Stromal cell of bone marrow (primary cell): ENCODE measurements at places on chromosomes 13 and 19.

DNA sequence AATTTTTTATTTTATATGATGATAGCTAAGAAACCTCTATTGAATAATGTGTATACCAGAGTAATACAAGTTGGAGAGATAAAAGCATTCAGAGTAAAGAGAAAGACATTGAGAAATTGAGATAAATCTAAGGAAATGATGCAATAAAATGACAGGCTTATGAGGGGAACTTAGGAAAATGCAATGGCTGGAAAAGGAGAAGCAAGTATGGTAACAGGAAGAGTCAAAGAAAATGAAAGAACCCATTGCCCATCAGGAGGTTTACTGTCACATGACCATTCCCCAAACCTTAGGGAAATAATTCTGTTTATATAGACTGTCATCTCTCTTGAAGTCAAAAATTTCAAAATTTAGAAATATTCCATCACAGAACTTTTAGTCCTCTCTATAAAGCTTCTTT is 808.0 kb upstream of the PRR20A start:
- no peak for DNase-seq

- DNase-seq, result peak; percentile 76
These were observed 496.7 kb downstream of the COG6 start for GRCh38 chr13:40152145-40152544.

- DNase-seq, result no peak
These were observed 3.9 kb downstream of the PPP5C start for GRCh38 chr19:46350758-46351159.

DNA sequence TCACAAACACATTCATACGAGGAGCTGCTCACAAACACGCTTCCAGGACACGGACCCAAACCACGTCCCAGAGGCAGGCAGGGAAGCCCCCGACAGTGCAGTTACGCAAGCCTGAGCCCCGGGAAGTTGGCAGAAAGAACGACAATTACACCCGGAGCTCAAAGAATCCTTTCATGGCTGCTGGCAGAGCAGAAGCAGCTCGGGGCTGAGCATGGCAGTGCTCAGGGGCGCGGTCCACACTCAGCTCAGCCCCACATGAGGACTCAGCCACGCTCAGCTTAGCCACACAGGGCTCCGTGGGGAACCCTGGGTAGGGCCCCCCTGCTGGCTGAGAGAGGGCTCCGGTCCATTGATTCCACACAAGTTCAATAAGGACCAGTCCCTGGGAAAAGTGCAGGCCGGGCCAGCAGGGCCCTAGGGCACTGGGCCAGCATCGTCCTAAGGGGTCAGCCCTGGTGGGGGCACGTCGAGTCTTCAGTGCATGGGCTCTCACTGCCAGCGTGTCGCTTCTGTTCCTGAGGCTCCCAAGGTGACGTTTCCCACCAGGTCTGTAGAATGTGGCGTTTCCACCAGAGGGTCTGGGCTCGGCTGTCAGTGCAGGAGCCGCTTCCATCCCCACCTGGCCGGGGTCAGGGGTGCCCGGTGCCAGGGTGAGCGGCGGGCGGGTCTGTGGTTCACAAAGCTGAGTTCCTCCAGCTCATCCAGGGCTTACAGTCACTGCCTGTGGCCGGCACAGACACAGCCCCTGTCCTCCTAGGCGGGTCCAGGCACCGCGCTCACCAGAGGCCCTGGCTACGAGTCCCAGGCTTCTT is 23.1 kb downstream of the GAS6 start:
- DNase-seq, result no peak

DNA sequence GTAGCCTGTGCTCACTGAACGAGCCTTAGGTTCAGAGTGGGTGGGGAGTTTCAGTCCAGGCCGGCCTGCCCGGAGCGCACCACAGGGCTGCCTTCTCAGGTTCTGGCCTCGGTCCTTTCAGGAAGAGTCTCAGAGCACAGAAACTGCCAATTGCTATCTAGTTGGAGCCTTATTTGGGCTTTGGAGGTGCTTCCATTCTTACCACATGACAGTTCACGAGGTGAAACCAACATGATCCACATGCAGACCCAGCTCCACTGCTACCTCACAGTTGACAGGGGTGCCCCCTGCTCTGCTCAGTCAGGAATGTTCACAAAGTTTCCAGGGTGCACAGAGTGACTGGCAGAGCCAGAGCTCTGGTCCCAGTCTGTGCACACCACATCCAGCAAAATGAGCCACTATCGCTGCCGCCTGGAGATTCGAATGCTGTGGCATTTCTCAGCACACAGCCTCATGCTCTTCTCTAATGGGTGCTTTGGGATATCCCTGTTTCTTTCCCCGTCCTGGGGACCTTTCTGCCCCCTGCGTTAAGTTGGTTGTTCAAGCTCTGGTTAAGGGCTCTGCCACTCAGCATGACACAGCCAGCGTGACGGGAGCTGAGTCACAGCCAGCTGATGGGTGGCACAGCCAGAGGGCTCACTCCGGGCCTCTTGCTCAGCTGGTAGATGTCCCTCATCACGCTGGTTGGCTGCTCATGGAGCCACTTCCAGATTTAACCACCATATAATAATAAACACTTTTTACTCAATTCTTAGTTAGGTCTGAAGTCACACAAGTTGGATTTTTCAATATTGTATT is 7.5 kb upstream of the SACS start:
- no peak for DNase-seq

GRCh38 chr13:40518481-40518882 is 148.0 kb downstream of the FOXO1 start:
- DNase-seq, result no peak

GRCh38 chr19:35048911-35049411 is 7.4 kb downstream of the HPN start:
- no peak for DNase-seq

DNA sequence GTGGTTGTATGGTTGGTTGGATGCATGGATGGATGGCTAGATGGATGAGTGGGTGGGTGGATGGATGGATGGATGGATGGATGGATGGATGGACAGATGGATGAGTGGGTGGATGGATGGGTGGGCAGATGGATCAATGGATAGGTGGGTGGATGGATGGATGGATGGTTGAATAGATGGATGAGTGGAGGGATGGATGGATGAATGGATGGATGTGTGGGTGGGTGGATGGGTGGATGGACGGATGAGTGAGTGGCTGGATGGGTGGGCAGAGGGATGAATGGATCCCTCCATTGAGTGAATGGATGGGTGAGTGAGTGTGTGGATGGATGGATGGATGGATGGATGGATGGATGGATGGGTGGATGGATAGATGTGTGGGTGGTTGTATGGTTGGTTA is 9.0 kb upstream of the NMRK2 start:
- no peak for DNase-seq

GRCh38 chr13:113252516-113253095 is 43.2 kb downstream of the CUL4A start:
- DNase-seq, result no peak

DNA sequence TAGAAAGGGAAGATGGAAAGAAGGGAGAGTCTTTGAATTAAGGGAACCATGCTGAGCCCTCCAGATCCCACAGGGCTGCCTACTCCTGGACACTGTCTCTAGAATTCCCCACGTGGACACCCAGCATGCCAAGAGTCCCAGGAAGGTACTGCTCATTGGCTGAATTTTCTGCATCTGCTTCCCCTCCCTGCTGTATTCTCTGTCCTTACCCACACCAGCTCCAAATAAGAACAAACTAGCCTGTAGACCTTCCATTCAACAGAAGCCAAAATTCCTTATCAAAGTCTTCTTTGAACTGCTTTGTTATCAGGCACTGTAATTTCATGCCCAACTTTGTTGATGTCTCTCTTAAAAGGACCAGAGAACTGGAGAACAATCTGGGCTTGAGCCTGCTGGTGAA is 305.9 kb upstream of the ARGLU1 start:
- DNase-seq, result no peak

DNA sequence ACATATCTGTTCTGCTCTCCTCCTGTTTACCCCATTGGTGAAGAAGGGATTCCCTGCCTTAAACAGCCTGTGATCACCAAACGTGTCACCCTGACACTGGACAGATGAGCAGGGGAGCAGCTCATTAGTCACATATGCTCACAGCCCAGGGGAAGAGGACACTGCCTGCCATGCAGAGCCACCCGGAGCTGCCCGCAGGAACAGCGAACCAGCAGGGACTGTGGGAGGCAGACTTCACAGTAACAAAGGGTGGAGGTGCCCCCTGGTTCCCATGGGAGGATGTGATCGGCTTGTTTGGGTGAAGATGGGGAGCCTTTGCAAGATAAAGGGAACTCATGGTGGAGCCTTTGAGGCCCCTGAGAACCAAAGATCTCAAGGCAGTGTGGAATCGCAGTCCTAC is 88.6 kb upstream of the FARP1 start:
- no peak for DNase-seq

DNA sequence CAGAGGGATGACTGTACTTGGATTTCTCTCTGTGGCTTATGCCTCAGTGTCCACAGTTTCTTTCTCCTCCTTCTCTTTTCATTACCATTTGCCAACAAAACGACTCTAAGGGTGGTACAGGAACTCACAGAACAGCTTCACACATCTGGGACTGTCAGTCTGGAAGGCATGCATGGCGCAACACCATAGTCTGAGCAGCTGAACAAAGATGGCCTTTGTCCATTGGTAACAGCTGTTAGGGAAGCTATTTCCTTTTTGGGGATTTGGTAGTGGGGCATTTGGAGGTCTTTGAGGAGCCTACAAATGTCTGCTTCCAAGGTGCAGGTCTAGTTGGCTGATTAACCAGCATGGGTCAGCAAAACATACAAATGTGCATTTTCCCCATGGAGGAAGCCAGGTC is 81.4 kb upstream of the PCDH8 start:
- DNase-seq, result no peak
